NCI-H446 treated with DMSO at 0.1 percent for 48 hours (cell line): ENCODE measurements at places on chromosomes 7 and 10.

GRCh38 chr10:128310971-128311658 lies 184.9 kb upstream of the MKI67 start:
- DNase-seq = no peak

- DNase-seq = no peak
Observed at GRCh38 chr7:110541962-110542361, 549.0 kb upstream of the LRRN3 start.

- DNase-seq = no peak
Observed at GRCh38 chr10:110214371-110214826, 7.0 kb downstream of the MXI1 start.

DNA sequence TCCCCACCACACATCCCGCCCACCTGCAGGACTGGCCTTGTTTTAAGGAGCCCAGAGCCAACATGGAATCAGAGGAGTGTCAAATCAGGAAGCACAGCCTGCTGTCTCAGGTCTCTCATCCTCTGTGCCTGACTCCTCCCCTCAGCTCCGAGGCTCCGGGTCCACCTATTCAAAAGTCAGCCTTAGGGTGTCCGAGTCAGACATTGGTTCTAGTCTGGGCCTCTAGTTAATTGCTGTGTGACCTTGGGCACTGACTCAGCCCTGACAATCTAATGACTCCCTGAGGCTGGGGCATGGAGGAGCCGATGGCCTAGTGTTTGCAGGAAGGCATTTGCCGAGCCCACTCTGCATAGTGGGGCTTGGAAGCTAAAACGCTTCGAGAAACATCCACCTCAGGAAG lies 223.1 kb upstream of the PPP2R2D start:
- DNase-seq = no peak

GRCh38 chr10:132293201-132293812 lies 14.4 kb downstream of the STK32C start:
- DNase-seq = no peak

GRCh38 chr7:131027287-131027773 lies 293.3 kb upstream of the KLF14 start:
- DNase-seq = no peak

GRCh38 chr7:41977151-41977651 lies 259.8 kb downstream of the GLI3 start:
- no peak for DNase-seq

GRCh38 chr10:126729314-126729870 lies 58.9 kb upstream of the C10orf90 start:
- no peak for DNase-seq

- DNase-seq = peak; percentile 36
Observed at GRCh38 chr7:2399848-2400587, 3.4 kb upstream of the CHST12 start.

DNA sequence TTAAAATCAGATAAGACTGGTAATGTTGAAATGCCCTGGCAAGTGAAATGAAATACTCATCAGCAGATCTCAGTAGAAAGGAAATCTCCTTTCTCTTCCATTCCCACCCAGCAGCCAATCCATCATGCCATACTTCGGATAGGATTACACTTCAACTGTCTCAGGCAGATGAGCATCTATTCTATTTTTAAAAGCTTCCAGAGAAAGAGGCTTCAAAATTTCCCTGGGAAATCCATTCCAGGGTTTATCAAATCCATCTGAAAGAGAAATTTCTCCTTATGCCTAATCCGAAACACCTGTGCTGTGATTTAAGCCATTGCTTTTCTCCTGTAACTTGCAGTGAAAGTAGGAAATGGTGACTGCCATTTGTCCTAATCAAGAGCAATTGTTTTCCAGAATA lies 60.4 kb upstream of the RAPGEF5 start:
- no peak for DNase-seq

DNA sequence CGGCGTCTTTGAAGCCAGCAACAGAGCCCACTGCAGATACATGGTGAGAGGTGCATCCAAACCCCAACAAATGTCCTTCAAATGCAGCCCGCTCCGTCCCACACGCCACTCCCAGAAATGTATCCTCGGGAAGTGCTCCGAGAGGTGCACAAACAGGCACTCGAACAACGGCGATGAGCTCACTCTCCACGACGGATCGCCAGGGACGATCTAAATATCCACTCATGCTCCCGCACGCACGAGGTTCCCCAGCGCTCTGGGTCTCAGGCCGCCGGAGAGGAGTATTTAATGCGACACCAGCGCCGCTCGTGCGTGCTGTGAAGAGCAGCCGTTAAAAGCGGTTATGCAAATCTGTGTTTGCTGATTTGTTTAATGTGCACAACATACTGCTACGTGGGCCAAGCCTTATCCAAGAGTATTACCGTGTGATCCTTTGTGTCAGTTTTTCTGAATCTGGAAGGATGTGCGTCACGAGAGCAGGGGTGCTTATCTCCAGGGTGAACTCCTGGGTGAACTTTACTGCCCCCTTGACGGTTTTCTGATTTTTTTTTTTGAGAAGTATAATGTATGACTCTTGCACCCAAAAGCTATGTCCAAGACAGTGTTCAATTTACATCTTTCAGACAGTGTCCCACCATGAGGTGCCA lies 48.5 kb upstream of the PPP2R2D start:
- no peak for DNase-seq

- no peak for DNase-seq
Observed at GRCh38 chr7:31958226-31958625, 112.0 kb downstream of the PDE1C start.

- no peak for DNase-seq
Observed at GRCh38 chr7:98418271-98418635, 17.4 kb upstream of the BAIAP2L1 start.

DNA sequence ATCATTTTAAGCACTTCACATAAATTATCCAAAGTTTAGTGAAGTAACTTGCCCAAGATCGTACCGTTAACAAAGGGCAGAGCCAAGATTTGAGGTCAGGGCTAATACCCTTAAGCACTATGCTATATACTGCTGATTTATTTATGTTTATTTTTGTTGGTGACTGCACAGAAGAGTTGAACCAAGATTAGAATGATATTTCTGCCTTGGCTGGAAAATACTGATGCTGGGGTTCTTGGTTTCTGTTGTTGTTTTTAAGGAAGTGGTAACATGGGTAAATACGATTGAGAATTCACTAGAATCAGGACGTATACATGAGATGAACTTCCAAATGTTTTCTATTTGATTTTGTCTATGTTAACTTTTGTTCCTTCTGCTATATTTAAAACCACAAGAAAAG lies 9.3 kb downstream of the ADD3 start:
- no peak for DNase-seq

- no peak for DNase-seq
Observed at GRCh38 chr10:129775681-129776080, 188.4 kb downstream of the EBF3 start.

- no peak for DNase-seq
Observed at GRCh38 chr7:44400033-44400511, 74.7 kb upstream of the CAMK2B start.

GRCh38 chr7:93307131-93307660 lies 75.0 kb downstream of the VPS50 start:
- DNase-seq = no peak

- DNase-seq = no peak
Observed at GRCh38 chr10:99520847-99521764, 11.6 kb upstream of the NKX2-3 start.

GRCh38 chr7:80324032-80324431 lies 187.8 kb downstream of the GNAT3 start:
- no peak for DNase-seq

- no peak for DNase-seq
Observed at GRCh38 chr7:121940918-121941317, 68.0 kb downstream of the PTPRZ1 start.

DNA sequence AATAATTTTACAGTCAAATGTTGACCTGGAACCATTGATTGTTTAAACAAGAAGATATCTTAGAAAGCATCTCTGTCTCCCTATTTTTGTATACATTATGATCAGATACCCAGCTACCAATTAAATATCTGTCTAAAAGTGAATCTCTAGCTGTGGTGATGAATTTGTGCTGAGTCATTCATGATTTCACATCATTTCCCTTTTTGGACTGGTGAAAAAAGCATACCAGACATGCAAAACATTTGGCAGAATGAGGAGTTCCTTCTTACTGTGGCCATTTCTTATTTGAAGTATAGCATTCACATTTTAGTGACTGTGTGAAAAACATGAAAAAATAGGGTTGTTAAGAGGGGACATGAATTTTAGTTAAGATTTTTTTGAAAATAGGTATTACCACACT lies 98.0 kb upstream of the GATA3 start:
- no peak for DNase-seq

DNA sequence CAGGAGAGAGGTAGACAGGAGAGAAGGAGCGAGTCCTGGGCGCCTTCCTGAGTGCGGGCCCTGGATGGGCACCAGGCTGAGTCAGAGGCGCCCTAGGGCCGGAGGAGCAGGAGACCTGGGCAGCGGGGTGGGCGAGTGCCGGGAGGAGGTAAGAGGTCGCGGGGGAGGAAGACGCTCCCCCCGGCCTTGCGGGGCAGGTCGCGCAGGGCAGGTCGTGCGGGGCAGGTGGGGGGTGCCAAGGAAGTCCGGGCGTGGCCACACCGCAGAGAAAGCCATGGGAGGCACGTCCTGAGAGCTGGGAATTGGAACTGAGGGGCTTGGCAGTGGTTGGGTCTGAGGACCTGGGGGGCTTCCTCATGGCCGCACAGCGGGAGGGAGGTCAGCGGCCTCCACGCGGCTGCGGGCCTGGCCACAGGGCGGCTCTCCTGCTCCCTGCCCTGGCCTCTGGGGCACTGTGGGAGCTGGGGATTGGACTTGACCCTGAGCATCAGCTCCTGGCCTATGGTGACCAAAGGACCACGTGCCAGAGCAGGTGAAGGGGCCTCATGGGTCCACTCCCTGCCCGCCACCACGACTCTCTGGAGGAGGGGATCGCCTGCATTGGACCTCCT lies 935 bp downstream of the MMP21 start:
- DNase-seq = no peak

GRCh38 chr10:121268363-121268762 lies 329.9 kb downstream of the FGFR2 start:
- no peak for DNase-seq

- DNase-seq = no peak
Observed at GRCh38 chr10:68086011-68086410, 10.9 kb upstream of the HERC4 start.

DNA sequence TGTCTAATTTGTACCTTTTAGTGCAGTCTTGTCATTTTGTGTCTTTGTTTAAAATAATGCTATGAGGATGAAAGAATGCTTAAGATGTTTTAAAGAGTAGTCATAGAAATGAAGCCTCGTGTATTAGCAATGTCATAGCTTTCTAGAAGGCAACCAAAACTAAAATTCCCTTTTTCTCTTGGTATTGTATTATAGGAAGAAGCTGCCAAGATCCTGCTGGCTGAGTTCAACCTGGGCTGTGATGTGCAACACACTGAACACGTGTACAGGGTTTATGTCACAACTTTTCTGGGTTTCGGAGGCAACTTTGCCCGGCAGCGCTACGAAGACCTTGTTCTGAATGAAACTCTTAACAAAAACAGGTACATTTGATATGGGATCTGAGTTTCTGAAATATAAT lies 36.2 kb downstream of the COX15 start:
- DNase-seq = no peak

- no peak for DNase-seq
Observed at GRCh38 chr7:142425281-142425680, 167.4 kb upstream of the PRSS58 start.
